ENCODE measurements at places on chromosomes 6 and 20. TPM values are rescaled to one million over a fixed set of nuclear protein-coding genes. Genes with fewer than 3 reads are reported as not detected.

DNA sequence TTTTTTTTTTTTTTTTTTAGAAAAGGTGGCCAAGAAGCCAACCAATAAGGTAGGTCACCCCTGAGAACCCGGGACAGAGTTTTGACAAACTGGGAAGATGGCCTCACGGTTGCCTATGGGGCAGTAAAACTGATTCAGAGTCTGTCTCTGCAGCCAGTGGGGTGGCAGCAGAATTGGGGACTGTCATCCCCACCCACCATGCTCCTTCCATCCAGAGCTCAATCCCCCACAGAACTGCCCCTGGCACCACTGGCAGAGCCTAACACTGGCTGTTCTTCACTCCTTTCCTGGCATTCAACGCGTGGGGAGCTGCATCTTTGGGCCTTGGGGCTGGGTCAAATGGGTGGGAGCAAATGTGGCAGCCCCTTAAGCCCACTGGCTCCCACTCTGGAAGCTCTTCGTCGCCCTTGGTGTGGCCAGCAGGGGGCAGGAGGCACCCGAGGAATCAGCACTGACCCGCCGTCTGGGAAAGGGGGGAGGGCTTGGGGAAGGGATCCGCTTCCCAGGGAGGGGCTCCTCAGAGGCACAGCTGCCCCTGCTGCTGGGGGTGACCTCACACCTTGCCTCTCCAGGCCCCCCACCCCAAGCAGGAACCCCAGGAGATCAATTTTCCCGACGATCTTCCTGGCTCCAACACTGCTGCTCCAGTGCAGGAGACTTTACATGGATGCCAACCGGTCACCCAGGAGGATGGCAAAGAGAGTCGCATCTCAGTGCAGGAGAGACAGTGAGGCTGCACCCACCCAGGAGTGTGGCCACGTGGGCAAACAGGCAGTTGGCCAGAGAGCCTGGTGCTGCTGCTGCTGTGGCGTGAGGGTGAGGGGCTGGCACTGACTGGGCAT lies 10.4 kb downstream of the CD40 start:
- no peak for DNase-seq

DNA sequence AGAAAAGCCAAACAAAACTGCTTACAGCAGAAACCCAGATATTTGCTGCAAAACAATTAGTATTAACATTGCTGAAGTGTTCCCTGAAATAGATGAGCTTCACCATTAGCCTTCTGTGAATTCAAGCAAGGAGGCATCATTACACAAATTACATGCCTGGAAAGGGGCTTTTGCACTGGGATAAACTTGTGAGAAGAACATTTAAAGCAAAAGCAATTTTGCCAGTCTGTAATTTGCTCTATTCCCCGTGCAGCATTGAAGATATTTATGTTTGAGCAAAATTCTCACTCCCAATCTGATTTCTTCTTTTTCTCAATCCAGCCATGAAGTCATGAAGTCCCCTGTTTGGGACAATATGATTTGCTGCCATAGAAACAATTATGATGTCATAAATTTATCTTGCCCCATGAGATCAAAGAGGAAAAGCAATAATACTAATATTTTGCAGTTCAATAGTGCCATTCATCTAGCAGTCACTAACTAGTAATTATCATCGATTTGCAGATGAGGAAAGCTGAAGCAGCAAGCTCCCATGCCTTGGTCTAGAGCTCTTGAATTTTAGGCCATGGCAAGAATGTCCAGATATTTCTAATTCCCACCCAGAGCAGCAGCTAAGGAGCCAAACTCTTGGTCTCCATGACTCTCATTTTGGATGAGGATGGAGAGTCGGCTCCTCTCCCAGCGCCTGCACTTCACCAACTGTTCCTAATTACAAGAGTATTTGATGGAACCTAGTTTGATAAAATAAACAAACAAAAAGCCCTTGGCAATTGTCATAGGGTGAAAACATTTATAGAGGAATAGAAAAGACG lies 49.5 kb upstream of the CCN6 start:
- DNase-seq, result no peak

GRCh38 chr6:111872401-111873177 lies 663 bp downstream of the FYN start:
- DNase-seq, result no peak

GRCh38 chr6:123838505-123839234 lies 35.0 kb downstream of the NKAIN2 start:
- no peak for DNase-seq

The ID4 gene
- 190 TPM for total RNA-seq

The NCR2 gene
- total RNA-seq, result not detected

DNA sequence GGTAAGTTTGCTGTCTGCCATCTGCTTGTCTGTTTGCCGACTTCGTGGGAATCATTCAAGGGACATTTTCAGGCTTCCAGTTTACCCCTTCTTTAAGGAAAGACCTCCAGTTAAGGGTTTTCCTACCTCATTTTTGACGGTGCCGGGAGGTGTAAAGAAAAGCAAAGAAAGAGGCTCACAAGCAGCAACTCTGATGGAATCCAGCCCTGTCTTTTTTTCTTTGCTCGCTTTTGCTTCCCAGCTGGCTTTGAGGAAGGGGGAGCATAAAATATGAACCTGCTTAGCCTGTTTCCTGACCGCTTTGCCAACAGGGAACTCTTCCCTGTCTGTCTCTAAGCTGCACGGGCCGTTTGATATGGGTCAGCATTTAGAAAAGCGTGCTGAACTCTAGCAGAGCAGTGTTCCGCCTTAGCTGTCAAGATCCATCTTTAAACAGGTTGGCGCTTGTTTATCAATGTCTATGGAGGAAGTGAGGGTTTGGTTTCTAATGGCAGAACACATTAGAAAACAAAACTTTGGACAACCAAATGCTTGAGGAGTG lies 13.8 kb downstream of the SYTL3 start:
- DNase-seq, result no peak

GRCh38 chr20:54535746-54536145 lies 60.4 kb downstream of the DOK5 start:
- no peak for DNase-seq

- DNase-seq, result no peak
Observed at GRCh38 chr6:33959661-33960344, 156.0 kb upstream of the MLN start.

The F13A1 gene
- 47.7 TPM for total RNA-seq

GRCh38 chr6:168099201-168100010 lies 20.4 kb upstream of the FRMD1 start:
- no peak for DNase-seq

DNA sequence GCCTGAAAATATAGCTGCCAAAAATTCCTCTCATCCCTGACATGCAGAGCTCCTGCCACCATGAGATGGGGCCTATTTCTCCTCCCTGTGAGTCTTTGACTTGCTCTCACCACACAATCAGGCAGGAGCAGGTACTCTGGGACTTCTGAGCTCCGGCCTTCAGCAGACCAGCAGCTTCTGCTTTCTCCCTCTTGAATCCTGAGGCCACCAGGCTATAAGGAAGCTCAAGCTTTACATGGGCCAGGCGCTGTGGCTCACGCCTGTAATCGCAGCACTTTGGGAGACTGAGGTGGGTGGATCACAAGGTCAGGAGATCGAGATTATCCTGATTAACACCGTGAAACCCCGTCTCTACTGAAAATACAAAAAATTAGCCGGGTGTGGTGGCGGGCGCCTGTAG lies 238.7 kb upstream of the RREB1 start:
- DNase-seq, result no peak

DNA sequence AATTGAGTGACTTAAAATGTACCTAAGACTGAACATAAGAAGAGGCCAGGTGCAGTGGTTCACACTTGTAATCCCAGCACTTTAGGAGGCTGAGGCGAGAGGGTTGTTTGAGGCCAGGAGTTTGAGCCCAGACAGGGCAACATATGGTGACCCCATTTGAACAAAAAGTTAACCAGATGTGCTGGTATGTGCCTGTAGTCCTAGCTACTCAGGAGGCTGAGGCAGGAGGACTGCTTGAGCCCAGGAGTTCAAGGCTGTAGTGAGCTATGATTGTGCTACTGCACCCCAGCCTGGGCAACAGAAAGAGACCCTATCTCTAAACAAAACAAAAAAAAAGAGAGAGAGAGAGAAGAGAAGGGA lies 10.1 kb upstream of the PAQR8 start:
- no peak for DNase-seq

DNA sequence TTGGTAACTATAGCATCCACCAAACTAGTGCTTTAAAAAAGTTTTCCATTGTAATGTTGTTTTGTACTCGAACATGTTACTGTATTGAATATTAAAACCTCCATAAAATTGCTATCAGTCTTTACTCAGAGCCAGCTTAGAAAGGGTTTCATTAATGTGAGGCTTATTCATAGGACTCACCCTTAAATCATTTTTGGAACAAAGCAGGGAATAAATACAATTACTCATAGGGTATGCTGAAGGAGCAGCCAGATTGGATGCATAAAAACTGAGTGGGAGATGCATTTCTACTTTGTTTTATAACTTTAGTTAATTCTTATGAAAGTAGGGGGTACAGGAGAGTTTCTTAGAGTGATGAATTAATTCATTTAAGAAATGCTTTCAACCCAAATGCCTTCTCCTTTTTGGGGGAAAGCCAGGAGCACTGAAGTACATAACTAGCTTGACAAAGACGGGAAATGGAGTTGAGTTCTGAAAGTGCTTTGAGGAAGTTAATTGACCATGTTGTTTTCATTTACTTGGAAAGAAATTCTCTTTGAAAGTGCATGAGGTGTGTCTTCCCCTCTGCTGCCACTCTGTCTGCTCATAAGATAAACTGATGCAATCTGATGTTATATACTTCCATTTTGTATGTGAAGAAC lies 90.3 kb downstream of the RNF144B start:
- DNase-seq, result no peak

GRCh38 chr6:137852346-137852745 lies 14.7 kb upstream of the TNFAIP3 start:
- no peak for DNase-seq

The VGLL2 gene
- total RNA-seq, result 0.30 TPM
